ENCODE measurements at places on chromosomes 4 and X. TPM values are rescaled to one million over a fixed set of nuclear protein-coding genes. Genes with fewer than 3 reads are reported as not detected.

Gene RRH
- total RNA-seq, result 0.29 TPM

- no peak for DNase-seq
These were observed 53.9 kb upstream of the PPP2R3B start for GRCh38 chrX:440636-441035.

DNA sequence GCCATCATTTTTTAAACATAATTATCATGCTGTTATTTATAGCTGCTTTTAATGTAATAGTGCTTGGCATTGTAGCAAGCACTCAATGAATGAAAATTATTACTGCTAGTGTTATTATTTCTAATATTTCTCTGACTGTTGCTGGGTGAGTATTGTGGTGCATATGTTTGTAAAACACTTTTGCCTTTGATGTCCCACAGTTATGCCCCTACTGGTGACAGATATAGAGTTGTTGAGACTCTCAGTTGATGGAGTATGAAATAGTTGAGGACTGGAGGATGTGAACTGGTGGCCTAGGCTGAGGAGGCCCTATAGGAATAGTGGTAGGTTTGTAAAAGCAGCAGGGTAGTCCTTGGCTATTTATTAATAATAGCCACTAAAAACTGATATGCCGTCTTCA, 9.6 kb downstream of the INTS6L start:
- no peak for DNase-seq

GRCh38 chr4:186852073-186852420, 128.4 kb upstream of the FAT1 start:
- no peak for DNase-seq

GRCh38 chrX:150499240-150499639, 69.2 kb upstream of the MTM1 start:
- DNase-seq, result no peak

GRCh38 chrX:40912166-40912565, 173.1 kb upstream of the USP9X start:
- peak; percentile 61 for DNase-seq
